ENCODE measurements at places on chromosomes 11 and 22.

DNA sequence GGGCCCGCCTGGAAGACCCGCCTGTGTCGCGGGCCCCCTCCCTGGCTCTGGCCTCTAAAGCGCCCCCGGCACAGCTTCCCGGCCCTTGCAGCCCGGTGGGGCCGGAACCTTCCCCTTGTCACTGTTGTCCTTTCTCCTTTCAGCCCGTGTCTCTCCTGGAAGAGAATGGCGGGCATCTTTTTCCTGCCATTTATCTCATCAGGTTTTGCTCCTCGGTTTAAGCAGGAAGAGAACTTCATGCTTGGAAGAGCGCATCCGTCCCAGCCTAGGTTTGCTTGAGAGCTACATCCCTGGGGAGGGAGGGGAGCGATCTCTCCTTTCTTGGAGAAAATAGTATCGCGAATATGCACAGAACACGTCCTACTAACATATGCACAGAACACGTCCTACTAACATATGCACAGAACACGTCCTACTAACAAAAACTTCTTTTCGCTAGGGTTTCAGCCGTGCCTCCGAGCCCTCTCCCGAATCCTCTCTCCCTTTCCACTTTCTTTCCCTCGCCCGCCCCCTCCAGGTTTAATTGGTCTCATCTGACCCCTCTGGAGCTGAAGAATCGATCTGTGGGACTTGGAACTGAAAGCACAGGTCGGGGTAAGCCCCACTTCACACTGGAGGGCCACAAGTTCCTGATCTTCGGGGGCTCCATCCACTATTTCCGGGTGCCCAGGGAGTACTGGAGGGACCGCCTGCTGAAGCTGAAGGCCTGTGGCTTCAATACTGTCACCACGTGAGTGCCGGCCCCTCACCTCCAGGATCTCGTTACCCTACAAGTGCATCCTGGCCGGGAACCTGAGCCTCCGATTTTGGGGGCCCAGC lies 1.2 kb downstream of the GLB1L3 start:
- DNase-seq: no peak

GRCh38 chr11:76007166-76007565 lies 192.2 kb downstream of the UVRAG start:
- no peak for DNase-seq

DNA sequence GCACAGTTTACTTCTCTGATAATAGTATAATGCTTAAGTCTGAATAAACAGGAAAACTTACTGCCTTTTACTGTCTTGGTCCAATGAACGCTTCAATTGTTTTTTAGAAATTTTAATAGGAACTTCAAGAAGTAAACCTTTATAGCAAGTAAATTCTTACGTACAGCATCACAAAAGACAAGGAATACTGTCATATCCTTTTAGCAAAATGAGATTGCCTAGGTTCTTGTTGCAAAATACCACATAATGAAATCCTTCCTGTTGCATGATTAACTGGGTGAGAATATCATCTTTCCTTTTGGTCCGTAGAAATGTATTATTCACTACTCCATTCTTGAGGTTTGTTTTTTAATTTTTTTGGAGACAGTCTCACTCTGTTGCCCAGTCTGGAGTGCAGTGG lies 22.3 kb upstream of the HIKESHI start:
- no peak for DNase-seq

DNA sequence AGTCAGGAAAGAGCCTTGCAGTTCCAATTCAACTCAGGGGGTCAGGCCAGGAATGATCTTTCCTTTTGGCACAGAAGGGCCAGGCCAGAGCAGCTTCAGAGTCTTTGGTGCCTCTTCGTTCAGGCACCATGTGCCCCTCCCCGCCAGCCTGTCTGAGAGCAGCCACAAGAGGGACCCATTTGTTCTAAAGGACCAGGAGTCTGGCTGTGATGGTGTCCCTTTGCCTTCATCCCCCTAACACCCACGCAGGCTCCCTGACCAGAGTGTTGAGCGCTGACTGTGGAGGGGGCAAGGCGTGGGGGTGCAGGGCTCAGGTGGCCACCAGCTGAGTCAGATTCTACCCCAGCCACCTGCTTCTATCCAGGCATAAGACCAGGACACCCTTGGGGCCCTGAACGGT lies 156.4 kb downstream of the TTC17 start:
- DNase-seq: no peak

DNA sequence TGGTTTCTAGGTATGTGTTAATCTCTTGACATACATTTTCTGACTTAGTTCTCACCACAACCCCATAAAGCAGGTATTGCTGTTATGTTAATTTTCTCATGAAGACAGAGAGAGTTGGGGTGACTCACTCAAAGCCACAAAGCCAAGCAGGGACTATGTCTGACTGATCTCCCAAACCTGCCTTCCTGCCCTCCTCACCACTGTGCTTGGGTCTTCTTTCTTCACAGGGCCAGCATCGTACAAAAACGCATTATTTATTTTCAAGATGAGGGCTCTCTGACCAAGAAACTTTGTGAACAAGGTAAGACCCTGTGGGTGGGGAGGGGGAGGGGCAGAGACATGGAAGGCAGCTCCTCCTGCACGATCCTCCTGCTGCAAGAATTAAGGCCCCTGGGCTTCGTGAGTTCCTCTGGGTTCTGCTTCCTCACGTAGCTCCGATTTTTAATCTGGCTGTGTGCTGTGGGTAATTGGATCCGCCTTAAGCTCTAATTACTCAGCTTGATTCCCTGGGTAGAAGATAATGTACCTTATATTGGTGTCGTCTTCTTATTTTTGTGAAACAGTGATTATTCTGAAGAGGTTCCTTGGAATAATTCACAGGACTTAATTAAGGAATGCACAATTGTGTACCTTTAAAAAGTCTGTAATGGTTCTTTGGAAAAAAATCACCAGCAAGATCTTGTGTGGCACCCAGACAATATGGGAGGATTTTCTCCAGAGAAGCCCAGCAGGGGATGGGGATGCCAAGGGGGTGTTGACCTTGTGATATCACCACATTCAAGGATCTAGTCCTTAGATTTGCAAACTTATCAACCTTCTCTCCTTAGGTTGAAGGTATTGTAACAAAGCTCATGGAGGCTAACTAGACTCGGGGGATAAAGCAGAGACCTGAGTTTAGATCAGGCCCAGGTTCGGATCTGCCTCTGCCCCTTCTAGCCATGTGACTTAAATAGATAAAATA lies 112.9 kb downstream of the SPON1 start:
- DNase-seq: no peak

DNA sequence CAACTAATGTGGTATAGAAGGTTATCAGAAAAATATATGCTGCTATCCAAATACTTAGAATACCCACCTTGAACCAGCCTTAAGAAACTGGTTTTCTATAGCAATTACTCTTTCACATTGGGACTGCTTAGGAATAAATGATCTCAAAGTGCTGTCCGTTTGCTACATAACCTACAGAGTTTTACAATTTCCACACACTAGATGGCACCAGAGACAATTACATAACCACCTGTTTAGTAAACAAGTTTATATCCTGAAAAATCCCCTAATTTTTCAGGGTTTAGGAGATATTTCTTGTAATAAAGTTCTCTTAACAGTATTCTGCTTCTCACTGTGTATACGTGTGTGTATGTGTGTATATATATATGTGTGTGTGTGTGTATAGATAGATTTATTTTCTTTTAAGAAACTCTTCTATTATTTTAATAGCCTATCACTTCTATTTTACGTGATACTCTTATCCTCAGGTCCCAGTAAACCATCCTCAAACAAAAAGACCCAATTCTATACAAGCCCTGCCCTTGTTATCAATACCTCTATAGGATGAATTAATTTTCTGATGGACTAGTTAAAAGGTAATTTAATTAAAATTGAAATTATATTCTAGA lies 6.7 kb upstream of the OR5I1 start:
- no peak for DNase-seq

DNA sequence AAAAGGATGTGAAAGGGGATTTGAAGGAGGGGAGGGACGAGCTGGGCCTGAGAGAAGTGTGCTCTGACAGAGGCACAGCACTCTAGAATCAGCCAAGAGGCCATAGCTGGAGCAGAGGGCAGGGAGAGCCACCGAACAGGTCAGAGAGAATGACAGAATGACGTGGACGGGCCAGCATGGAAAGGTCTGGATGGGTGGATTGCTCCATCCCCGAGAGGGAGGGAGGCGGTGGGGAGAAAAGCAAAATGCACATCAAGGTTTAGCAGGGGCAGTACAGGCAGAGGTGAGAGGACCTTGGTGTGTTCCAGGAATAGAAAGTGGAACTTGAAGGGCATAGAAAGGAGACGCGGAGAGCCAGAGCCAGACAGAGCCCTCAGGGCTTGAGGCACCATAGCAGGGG lies 6.9 kb downstream of the PMM1 start:
- no peak for DNase-seq

- peak; percentile 75 for DNase-seq
Measured at GRCh38 chr22:38114484-38115398, 4.3 kb upstream of the BAIAP2L2 start.

DNA sequence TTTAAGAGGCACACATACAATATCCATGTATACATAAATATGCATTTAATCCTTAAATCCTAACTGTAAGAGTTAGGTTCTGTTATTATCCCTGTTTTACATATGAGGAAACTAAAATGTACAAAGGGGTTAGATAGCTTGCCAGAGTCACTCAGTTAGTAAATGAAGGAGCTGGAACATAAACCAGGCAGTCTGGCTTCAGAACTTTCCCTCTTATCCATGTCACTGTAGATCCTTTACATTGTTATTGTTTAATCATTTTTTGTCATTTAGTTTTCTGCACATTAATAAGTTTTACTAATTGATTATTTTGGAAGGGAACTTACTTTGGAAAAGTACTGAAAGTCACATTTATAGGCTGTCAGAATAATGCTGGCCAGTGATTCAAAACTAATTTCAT lies 282.4 kb downstream of the TMEM135 start:
- DNase-seq: no peak

- DNase-seq: no peak
Measured at GRCh38 chr11:32775908-32776307, 18.6 kb downstream of the CCDC73 start.

DNA sequence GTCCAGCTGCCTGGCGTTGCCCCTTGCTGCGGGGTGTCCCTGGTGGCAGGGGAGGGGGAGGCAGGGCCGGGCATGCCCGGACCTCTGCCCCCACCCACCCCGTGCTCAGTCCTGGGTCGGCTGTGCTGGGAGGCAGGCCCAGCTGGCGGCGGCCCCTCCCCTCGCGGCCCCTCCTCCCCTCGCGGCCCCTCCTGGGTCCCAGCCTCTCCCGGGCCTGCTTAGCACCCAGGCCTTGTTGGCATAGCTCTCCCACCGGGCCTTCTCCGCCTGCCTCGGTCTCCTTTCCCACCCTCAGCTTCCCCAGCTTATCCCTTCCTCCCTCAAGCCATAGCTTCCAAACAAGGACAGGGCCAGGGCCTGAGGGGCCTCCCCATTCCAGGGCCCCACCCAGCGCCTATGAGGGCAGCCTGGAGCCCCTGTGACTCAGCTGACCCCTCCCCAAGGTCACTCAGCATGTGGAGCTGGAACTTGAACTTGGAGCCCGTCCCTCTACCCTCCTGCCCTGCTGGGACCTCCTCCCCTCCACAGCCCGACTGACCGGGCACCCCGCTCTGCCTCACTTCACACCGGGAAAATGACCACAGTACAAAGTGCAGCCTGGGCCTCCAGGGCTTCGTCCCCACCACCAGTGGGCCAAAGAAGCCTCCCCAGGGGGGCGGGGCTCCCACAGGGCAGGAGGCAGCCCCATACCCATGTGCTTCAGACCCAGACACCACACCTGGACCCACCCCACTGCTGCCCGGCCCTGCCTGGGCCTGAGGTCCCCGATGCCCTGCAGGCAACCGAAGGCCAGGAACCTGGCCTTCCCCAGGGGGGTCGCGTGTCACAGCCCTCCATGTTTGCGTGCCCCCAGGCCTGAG lies 1.2 kb downstream of the EPS8L2 start:
- no peak for DNase-seq

DNA sequence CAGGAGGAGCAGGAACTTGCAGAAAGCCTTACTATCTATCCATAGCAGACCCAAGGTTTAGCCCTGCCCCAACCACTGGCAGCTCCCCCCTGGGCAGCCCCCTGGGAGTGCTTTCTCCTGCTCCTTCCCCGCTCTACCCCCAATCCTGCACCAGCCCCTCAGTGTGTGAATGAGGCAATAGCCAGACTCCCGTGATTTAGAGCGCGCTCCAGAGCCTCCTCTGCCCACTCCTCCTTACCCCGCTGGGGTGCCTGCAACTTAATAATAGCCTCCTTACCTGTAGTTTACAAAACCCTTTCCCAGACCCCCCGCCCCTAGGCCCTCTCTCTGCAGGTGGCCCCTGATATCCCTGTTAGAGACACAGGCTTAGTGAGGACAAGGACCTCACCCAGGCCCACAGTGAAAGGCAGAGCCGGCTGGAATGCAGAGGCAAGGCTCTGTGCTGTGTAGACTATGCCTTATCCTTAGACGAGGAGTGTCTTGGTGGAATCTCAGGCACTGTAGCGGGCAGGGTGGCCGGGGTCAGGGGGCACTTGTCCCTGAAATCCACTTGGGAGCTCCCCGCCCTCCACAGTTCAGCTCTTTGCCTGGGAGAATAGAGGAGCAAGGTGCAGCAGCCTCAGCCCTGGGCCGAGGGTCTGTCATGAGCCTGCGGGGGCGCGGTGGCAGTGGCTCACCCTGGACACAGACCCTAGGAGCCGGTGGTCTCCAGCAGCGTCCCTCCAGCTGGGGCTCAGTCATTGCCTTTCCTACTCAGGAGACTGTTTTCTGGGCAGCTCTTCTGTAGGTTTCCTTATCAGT lies 4.3 kb upstream of the CARNS1 start:
- DNase-seq: no peak

GRCh38 chr22:50529897-50530579 lies at the start of gene TYMP:
TSS of gene TYMP (minus strand) at chr22:50530012. CDS start at chr22:50529709, 303 bp downstream.
- no peak for DNase-seq

GRCh38 chr22:46625113-46625842 lies 5.1 kb downstream of the GRAMD4 start:
- no peak for DNase-seq

DNA sequence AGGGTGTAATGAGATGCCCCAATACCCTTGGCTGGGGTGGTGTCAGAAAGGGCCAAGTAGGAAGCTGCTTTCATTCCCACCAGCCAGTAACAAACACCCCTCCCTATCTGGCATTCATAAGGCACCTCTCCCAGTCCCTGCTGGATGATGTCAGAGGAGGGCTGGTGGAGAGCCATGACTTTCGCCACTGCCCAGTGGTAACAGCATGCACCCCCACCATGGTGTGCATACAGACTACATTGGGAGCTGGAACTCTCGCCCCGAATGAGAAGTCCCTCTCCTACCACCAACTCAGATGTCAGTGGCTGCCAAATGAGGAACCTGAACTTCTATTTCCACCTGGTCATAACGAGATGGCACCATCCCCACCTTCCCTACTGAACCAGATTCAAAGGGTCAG lies 73.3 kb downstream of the SGSM3 start:
- DNase-seq: no peak

DNA sequence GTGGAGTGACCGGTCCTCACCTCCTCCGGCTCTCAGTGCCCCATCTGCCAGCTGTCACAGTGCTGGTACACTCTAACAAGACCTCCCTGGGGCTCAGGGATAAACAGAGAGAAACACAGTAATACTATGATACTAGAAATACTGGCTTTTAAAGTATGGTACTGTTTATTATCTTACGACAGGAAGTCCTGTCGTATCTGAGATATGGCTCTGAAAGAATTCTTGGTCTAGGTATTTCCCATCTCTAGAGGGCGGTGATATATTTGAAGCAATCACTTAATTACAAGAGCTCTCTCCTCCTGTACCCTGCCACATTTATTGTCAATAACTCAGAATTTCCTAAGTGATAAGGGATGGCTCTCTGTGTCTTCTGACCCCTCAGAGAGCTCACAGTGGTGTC lies 119.1 kb downstream of the RRM1 start:
- no peak for DNase-seq

- DNase-seq: no peak
Measured at GRCh38 chr11:82969811-82970210, 68.3 kb downstream of the DDIAS start.
